Mesenteric fat pad (tissue), 1 donor: ENCODE measurements at places on chromosomes 2 and 18.

GRCh38 chr18:12012697-12013096, 31.4 kb downstream of the IMPA2 start:
- no peak for DNase-seq

- no peak for DNase-seq
Measured at GRCh38 chr2:170971071-170971470, 42.0 kb downstream of the GORASP2 start.

DNA sequence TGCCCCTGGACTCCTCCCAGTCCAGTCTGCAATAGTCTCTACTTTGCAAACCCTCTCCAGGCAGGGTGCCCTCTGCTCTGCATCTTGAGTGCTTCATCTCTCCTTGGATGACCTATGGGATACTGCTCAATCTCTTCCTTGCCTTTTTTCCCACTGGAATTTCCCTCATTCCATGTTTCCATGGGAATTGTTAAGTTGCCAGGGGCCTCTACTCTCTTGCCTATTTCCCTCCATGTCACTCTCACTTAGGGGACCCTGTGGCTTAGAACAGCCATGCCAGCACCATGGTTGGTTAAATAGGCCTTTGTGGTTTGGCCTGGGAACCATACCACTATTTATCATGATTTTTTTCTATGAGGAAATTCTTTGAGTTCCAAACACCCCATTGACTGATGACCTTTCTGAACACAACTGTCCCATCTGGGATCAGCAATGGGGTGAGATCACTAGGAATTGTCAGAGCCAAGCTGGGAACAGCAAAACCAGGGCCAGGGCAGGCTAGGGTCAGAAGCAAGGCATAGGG, 91.4 kb upstream of the RBMS1 start:
- DNase-seq: no peak

DNA sequence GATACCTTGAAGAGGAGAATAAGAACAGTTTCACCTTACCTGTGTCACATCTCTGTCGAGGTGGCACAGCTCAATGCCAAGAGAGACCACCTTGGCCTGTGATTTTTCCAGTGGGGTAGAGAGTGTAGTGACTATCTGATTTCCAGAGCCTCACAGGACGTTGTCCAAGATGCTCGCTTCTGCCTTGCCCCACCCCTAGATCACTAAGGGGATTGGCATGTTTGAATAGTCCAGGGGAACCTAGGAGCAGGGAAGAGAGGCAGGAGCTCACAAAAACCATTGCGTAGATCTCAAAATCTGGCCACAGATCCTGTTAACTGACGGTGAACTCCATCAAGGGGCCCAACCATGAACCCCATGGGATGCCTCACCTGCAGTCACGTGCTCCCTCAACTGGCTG, 24.2 kb downstream of the TMEM178A start:
- no peak for DNase-seq

GRCh38 chr2:74690571-74690970, 36.5 kb downstream of the SEMA4F start:
- no peak for DNase-seq
